NCI-H187 treated with DMSO at 0.1 percent for 48 hours (cell line): ENCODE measurements at places on chromosomes 3 and 15.

- DNase-seq = no peak
Observed at GRCh38 chr3:134423153-134423552, 48.9 kb upstream of the AMOTL2 start.

GRCh38 chr3:9279966-9280365 lies 30.5 kb upstream of the SRGAP3 start:
- DNase-seq = no peak

GRCh38 chr3:106172780-106173179 lies 304.0 kb upstream of the CBLB start:
- no peak for DNase-seq

GRCh38 chr15:52790169-52790708 lies at the start of gene ONECUT1:
Gene ONECUT1 (minus strand): TSS chr15:52790336. CDS start chr15:52789884, 452 bp downstream.
- DNase-seq = no peak

DNA sequence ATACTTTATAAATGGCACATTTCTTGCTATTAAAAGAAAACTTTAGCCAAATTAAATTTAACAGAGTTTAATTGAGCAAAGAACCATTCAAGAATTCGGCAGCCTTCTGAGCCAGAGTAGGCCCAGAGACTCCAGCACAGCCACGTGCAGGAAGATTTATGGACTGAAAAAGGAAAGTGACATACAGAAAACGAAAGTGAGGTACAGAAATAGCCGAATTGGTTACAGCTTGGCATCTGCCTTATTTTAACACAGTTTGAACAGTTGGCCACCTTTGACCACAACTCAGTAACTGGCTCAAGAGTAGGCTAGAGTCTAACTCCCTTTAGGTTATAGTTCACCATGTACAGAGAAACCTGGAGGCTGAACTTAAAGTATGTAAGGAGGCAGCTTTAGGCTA lies 17.6 kb downstream of the CFAP44 start:
- DNase-seq = no peak

GRCh38 chr3:179717219-179717618 lies 64.4 kb downstream of the USP13 start:
- DNase-seq = no peak

DNA sequence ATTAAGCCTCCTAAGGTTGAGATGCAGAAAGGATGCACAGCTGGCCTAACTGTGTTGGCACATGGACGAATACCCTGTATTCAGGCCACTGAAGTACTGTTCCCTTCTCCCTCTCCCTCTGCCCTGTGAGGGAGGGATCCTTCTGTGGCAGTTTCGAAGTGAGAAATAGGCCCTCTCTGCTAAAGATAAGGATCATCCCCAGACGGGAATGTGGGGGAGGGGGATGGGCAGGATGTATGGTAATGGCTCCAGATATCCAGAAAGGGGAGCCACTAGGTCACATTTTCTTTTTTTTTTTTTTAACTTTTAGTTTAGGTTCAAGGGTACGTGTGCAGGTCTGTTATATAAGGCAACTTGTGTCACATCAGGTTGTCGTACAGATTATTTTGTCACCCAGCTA lies 463.1 kb downstream of the TBL1XR1 start:
- no peak for DNase-seq
